ENCODE measurements at places on chromosomes 1 and 21.

- DNase-seq = no peak
Measured at GRCh38 chr1:229355661-229356060, 12.8 kb upstream of the CCSAP start.

DNA sequence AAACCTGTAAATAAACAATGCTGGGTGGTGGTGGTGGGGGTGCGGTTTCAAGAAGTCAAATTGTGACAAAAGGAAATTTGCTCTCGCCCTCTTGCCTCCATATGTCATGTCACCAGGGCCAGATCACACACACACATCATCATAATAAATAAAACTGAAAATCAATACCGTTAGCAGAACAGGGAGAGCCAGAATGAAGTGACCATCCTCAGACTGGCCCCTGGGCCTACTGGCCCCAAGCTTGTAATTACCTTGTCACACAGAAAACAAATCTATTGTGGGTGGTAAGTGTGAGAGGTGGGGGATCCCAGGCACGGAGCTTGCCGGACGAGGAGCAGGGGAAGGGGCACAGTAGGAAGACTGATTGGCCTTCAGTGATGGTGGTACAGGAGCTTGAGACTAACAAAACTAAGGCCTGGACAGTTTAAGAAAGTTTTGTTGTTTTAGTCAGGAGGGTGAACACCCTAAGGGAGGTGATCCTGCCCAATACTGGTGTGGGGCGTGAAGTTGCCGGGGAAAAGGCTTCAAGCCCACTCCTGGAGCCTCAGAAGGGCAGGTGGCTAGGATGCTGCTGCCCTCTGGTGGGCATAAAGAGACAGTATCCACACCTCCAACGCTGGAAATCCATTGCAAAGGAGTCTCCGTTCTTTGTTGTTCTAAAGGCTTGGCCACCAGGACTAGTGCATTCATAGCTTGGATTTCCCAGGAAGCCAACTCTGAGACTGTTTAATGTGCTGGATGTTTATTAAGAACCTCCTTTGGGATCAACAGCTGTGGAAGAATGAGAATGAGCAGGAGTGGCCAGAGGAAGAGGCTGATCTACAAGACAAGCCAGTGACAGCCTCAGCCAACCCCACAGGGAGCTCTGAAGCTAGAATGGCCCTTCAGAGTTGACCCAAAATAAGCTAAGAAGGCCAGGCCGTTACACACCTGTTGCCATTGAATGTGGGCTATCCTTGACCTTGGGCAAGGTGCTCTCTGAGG lies 8.1 kb upstream of the C1orf216 start:
- peak; percentile 33 for DNase-seq

GRCh38 chr1:54199151-54199764 lies 572 bp downstream of the CYB5RL start:
- no peak for DNase-seq

DNA sequence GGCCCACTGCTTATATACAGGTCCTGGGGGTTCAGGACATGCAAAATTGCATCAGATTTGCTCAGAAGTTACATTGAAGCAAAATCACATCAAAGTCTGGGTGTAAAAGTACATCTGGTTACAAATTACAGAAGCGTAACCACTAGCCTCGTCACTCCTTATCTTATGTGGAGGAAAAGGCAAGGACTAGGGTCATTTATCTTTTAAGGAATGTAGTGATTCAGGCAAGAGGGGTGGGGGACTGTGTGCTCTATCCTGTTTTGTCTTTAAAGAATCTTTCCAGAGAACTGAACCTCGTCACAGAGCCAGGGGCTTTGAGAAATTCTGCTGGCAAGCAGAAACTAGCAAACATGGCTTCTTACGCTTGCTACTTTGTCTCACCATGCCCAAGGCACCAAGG lies 61.1 kb upstream of the RAB4A start:
- peak; percentile 53 for DNase-seq

DNA sequence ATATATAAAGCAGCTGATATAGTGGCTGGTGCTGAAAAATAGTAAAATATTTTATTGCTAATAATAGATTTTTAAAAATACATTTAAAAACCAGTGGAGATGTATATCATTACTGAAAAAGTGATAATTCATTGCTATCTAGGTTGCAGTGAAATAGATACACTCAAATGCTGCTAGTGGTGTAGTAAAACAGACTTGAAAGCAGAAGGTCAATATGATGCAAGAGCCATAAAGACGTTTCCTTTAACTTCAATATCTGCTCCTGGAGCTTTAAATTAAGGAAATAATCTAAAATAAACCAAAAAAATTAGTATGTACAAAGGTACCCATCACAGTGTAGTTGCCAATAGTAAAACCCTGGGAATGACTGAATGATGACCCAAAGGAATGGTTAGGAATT lies 26.2 kb downstream of the RHEX start:
- no peak for DNase-seq

Measured in fibroblast of skin of left quadriceps (primary cell).